ENCODE measurements at places on chromosomes 5 and 9.

- DNase-seq, result no peak
These were observed 4.6 kb downstream of the ANXA1 start for GRCh38 chr9:73155968-73156864.

DNA sequence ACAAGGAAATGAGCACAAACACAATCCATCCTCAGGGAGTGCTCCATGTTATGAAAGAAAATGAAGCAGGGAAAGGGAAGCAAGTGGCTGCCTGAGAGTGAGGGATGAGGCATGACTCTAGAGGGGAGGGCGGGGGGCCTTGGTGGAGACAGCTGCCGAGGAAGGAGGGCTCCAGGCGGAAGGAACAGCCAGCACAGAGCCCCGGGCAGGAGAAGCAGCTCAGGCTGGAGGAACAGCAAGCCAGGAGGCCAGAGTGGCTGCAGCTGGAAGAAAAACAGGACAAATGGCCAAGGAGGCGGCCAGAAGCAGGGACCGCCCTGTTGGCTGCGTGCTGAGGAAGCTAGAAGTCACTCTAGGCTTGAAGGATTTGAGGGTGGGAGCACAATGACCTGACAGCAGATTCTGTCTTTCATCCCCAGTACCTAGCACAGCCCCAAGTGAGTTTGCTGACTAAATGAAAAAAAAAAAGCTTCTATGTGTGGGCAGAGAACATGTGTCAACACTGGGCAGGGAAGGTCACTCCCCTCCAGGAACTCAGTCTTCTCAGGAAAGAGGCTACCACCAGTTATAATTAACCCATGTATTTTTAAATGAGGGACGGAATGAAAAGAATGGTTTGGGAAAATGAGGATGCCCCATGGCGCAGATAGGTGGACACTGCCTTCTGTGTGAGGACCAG, 142.8 kb downstream of the DCP2 start:
- peak; percentile 18 for DNase-seq

- no peak for DNase-seq
These were observed 71.0 kb downstream of the FER start for GRCh38 chr5:108818613-108819272.

- DNase-seq, result no peak
These were observed 329 bp downstream of the CDC23 start for GRCh38 chr5:138212828-138213160.

DNA sequence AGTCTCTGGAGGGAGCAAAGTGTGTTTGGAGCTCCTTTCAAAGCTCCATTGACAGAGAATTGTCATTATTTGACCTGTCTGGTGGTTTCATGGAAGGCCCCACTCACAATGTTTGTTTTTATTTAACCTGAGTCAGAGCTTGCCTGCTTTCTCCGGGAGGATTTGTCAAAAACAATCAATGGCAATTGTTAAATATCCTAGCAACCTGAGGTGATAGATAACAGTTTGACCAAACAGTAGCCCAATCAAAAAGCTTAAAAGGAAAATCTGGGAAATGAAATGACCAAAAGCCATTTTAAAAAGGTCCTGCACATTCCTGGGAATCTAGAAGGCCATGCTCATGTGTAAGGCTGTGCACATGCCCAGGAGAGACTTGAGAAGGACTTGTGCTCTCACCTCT, 177.2 kb upstream of the POC5 start:
- no peak for DNase-seq

DNA sequence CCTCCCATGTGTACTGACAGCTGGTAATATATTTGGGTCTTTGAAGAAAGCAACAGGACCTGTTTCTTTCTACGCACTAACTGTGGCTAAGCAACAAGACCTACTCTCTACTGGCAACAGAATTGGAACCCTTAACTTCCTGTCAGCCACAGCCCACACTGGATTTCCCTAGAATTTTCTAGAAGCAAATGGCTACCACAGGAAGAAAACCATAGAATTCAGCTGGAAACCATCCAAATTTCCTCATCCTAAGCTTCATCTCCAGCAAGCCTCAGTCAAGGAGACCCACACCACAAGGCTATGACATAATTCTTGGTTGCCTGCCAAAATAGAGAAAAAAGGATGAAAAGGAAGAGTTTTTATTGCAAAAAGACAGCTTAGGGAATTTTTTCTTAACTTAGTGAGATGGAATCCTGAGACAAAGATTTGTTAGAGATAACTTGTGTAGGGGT, 171.8 kb upstream of the TNC start:
- DNase-seq, result no peak

DNA sequence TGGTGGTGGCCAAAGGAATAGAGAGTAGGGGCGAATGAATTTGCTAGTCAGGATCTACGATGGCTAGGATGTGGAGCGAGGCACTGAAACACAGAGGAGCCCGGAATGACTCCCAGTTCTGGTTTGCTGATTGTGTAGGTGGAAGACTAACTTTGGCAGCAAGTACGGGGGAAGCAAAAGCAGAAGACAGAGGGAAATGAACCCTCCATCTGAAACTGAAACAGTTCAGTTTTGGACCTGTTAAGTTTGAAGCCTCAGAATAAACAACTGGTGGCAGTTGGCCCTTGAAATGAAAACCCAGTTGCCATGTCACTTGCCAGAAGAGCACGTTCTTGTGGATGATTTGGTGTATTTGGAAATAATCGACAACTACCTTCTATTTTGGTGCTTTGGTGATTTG, 15.4 kb upstream of the SMIM15 start:
- no peak for DNase-seq

- DNase-seq, result no peak
These were observed 46.8 kb upstream of the GRAMD2B start for GRCh38 chr5:126376443-126376842.

DNA sequence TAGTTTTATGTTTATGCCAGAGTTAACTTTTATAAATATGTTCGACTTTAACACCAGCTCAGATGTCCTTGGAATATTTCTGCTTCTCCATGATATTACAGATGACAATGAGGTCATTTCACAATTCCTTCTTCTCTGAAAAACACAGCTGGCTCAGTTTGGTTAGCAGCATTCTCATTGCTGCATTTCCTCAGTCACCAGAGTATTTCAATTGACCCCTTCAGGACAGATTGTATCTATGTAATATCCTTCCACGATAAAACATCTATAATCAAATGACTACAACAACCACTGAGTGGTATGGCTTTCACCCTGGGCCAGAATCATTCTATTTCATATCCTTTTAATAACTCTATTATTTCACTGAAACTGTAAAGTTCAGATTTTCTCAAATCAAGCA, 148.7 kb downstream of the OXCT1 start:
- no peak for DNase-seq

- DNase-seq, result no peak
These were observed 97.3 kb downstream of the PRRT1B start for GRCh38 chr9:131642496-131643083.

All from substantia nigra (tissue), 51 donors.